Stimulated activated CD8-positive, alpha-beta memory T cell treated with anti-CD3 and anti-CD28 coated beads, Interleukin-4, amount 100 ng/mL, for 24 hours (primary cell): ENCODE measurements at places on chromosomes 2 and 18.
A peak's percentile ranks its signal among the peaks of the same experiment; 100 is the strongest.

GRCh38 chr2:216692636-216693413 lies 2.5 kb downstream of the IGFBP5 start:
- DNase-seq = peak; percentile 69

DNA sequence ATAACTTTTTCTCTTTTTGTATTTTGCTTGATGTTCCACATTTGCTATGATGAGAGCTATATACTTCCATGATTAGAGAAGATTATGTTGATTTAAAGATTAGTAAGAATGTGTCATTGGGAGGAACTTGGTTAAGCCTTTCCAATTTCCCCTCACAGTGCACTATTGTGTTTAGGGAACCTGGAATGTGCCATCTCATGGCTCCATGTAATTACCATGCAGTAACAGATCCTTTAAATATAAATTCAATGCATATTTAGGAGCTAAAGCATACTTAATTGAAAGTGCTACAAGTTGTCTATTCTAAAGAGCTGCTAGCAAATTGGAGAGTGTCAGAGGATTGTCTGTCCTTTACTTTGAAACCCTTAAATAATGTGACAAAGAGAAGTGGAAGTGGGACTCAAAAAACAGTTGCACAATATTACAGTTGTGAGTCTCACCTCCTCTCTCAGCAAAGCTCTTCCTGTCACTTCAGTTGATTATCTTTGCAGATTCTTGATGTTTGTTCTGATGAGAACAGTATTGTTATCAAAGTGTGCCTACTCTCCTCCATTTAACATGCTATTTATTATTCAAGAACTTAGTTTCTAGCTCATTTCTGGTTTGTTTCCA lies 1162.7 kb upstream of the ZEB2 start:
- DNase-seq = no peak

GRCh38 chr2:120680136-120680761 lies 55.4 kb upstream of the GLI2 start:
- DNase-seq = peak; percentile 59

- no peak for DNase-seq
Observed at GRCh38 chr2:197596766-197597165, 78.6 kb downstream of the RFTN2 start.

- no peak for DNase-seq
Observed at GRCh38 chr2:96506907-96507240, 1.7 kb upstream of the NEURL3 start.

DNA sequence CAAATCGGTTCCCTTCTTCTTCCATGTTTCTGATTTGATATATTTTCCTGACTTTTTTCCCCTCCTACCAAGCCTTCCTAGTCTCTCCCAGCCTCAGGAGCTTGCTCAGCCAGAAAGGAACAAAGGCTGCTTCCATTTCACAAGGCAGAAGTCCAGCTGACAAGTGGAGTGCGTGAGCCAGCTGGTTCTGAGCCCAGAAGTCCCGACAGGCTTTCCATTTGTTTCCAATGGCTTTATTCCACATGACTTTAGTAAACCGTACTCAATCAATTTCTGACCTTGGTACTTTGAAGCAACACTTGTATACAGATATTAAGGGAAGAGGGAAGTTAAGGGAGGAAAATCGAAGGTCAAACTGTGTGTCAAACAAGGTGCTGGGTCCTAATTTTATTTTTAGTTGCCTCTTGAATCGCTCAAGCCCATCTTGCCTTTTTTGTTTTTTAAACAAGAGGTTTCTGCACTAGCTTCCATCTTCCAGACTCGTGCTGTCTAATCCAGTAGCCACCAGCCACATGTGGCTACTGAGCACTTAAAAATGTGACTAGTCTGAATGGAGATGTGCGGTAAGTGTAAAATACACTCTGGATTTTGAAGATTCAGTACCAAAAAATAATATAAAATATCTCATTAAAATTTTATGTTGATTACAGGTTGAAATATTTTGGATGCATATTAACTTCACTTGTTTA lies 36.2 kb downstream of the WIPF1 start:
- DNase-seq = no peak

DNA sequence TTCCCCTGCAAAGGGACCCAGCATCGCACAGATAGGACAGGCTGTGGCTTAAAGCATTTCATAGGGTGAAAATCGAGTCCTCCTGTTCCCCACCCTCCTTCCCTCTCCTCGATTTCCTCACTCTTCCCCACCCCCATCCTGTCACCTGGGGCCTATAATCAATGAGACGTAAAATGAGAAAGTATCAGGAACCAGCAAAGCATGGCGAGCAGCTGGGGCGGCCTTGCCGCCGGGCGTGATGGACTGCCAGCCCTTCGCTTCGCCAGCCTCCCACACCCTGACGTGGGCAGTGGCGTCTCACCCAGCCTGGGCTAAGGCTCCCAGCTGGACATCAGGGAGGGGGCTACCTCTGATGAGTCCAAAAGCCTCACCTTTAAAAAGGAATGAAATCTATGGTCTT lies 11.1 kb downstream of the SLC30A3 start:
- no peak for DNase-seq
